ENCODE measurements at places on chromosomes 2 and 18.

DNA sequence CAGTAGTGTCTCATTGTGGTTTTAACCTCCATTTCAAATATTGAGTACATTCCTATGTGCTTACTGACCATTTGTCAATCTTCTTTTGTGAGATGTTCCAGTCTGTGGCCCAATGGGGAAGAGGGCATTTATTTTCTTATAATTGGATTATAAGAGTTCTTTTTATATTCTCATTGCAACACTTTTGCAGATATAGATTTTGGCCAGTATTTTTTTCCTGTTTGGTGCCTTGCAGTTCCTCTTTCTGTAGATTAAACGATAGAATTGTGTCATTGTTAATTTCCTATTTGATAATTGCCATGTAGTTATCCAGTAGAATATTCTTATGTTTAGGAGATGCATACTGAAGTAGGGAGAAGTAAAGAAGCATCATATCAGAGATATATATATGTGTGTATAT is 56.4 kb upstream of the CYTIP start:
- no peak for DNase-seq

DNA sequence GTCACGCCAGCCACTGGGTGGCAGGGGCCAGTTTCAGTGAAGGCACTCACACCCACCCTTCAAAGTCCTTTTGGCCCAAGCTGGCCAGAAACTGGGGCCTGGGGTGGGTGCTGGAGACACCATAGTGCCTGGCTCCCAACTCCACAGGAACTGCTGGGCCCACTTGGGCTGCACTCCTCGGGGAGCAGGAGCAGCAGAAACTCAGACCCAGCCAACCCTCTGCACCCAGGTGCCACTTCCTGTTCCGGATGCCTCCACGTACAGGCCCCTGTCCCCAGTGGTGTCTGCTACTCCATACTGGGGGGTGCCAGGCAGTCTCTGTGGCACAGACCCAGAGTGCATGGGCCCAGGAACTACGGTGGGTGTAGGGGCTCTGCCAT is 42.5 kb upstream of the ZNF519 start:
- no peak for DNase-seq

- DNase-seq = no peak
Observed at GRCh38 chr2:184971546-184972068, 373.3 kb downstream of the ZNF804A start.

- peak; percentile 22 for DNase-seq
Observed at GRCh38 chr2:9002637-9003365, 683 bp downstream of the MBOAT2 start.

DNA sequence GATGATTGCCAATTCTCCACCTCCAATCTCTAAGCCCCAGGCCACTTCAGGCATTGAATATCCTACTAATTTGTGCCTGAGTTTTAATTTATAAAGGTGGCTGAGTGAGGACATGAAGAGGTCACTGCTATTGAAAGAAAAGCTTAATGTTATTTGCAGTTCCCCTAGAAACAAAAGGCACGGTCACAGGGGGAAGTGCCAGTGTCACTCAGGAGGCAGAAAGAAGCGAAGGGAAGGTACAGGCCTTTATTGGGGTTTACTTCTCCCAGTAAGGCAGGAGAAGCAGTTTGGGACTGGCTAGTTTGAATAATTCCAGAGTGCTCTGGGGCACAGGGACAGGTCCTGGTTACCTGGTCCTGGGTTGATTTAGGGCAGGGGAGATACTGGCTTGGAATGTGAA is 1.7 kb upstream of the ABHD1 start:
- DNase-seq = no peak

DNA sequence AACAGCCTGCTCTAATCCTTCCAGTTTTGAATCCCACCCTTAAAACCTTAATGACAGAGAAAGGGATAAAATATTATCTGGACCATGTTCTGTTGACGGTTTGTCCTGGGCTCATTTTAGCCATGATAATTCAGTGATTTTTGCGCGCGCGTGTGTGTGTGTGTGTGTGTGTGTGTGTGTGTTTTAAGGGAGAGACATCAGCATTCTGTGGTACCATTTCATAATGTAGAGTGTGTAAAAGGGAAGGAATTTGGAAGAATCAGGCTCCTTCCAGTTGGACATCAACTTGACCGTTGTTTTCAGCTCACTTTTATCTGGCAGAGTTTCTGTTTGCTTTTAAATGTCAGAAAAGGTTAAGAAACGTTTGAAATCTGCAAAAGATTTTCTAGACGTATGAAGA is 535.5 kb downstream of the TNS1 start:
- DNase-seq = no peak

DNA sequence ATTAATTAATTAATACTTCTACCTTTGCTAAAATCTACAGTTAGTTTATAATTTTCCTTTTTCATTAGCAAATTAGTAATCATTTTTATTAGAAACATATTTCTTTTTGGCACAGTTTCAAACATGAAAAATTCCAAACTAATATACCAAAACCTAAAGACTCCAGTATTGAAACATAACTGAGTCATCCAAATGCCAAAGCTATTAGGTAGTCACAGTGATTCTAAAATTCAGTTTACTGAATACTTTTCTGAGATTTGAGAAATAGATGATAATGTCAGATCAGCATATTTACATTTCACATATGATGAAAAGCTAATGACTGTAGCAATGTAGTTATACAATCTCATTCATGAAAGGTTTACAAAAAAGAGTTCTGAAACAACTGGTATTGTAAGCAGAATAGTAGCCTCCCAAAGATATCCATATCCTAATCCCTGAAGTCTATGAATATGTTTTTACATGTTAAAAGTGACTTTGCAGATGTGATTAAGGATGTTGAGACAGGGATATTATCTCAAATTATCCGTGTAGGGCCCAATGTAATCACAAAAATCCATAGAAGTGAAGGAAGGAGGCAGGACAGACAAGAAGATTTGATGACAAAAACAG is 680.2 kb upstream of the CHAC2 start:
- no peak for DNase-seq

Measured in activated B cell treated with CpG ODN at 0.5 μM for 24 hours (primary cell).